Heart left ventricle (tissue), 16 donors: ENCODE measurements at places on chromosomes 7 and 10. TPM values are rescaled to one million over a fixed set of nuclear protein-coding genes. Genes with fewer than 3 reads are reported as not detected.

GRCh38 chr7:98283887-98284222, 2.4 kb downstream of the BRI3 start:
- H3K36me3 ChIP-seq: peaks cover 17% of the 10 kb centered on the region
- DNase-seq: no peak
- H3K27me3 ChIP-seq: no peaks in the 10 kb centered on the region

GRCh38 chr7:17939211-17939605, 1.1 kb downstream of the SNX13 start:
- no peaks in the 10 kb centered on the region for H3K27me3 ChIP-seq
- peaks cover 60% of the 10 kb centered on the region for H3K4me1 ChIP-seq
- H3K27ac ChIP-seq: peak overlapping the region; percentile 97
- H3K4me3 ChIP-seq: peak overlapping the region; percentile 80

DNA sequence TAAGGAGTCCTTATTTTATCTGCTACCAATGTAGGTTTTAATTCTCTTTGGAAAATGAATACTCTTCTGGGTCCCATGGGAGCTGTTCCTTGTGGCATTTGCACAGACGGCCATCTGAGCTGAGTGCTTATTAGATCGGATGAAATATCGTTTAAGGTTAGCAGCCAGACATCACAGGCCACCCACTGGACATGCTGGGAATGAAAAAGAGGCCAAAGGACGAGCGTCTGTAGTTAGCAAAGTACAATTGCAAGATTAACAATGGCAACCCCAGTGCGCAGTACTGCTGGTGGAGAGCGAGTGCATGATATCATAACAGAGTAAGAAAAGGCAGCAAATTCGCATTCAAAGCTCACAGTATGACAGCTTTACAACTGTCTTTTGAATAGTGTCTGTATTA, 28.3 kb upstream of the CREB5 start:
- H3K27ac ChIP-seq: no peak overlapping the region
- H3K4me3 ChIP-seq: no peak overlapping the region
- H3K4me1 ChIP-seq: no peaks in the 10 kb centered on the region
- no peaks in the 10 kb centered on the region for H3K36me3 ChIP-seq

DNA sequence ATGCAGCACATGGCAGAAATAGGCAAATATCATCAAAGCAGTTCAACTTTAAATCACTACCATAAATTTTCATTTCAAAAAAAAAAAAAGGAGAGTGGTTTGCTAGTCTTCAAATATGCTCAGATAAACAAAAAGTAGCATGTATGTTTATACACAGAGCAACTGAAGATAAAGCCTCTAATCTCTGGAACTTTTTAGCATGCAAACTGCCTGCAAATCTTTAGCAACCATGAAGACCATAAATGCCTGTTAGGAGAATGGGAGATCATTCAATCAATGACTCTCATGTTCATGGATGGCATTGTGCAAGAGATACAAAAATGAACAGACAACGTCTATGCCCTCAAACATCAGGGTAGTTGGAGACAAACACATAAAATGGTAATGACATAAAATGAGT, 57.3 kb downstream of the ORC5 start:
- no peaks in the 10 kb centered on the region for H3K4me1 ChIP-seq
- no peak for DNase-seq
- no peaks in the 10 kb centered on the region for H3K36me3 ChIP-seq
- no peaks in the 10 kb centered on the region for H3K27me3 ChIP-seq
- H3K4me3 ChIP-seq: no peak overlapping the region

The NUTM2A gene
- polyA plus RNA-seq: 1.1 TPM

The CYP3A4 gene
- polyA plus RNA-seq: 0.03 TPM

The MBLAC1 gene
- polyA plus RNA-seq: 3.2 TPM

The TSPAN33 gene
- 3.0 TPM for polyA plus RNA-seq
